ENCODE measurements at places on chromosomes 4 and X. TPM values are rescaled to one million over a fixed set of nuclear protein-coding genes. Genes with fewer than 3 reads are reported as not detected.

DNA sequence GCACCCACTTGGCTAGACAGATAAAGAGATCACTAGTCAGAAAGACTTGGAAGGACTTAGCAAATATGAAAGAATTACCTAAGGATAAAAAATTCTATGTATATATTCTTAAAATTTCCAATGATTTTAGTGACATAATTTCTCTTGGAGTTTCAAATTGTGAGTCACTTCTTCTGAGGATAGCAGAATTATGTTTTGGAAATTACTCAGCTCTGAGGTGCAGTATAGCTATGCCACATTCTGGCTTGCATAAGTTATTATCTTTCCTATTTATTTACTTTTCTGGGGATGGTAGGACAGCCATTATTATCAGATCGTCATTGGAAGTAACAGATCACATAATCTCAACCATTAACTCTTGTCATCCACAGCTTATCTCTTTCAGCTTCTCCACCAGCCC is 853.5 kb downstream of the TRIML1 start:
- no peak for DNase-seq

DNA sequence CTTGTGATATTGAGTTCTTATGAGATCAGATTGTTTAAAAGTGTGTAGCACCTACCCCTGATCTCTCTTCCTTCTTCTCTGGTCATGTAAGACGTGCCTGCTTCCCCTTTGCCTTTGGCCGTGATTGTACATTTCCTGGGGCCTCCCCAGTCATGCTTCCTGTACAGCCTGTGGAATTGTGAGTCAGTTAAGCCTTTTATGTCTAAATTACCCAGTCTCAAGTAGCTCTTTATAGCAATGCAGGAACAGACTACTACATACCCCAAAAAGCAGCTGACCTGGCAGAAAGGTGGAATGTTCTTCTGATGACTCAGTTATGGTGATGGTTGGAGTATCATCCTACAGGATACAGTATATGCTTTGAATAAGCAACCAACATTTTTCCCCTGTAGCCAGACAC is 11.4 kb upstream of the MCUB start:
- no peak for DNase-seq

DNA sequence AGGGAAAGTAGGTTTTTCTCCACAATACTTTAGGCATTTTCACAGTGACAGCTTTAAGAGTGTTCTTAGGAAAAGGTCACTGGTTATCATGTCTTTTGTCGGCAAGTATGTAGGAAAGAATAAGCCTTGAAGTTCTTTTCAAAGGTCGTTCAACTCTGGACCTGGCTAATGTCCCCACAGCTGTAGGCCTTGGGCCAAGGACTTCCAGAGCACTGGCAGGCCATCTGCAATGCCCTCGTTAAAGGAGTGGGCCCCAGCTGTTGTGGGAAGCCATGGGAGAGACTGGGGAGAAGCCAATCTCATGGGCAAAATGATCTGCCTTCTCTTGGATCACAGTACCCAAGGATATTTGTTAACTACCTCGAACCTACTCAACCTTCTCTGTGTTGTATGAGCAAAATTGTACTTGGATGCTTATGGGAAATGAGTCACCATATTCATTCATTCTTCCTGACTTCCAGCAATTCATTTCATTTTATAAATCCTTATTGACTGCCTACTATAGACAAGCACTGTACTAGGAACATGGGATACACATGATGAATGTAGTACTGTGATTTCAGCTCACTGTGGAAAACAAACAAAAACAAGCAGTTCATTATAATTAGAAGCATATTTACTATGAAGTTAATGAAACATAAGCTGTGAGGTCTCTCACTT is 141.1 kb upstream of the KIT start:
- DNase-seq: no peak

DNA sequence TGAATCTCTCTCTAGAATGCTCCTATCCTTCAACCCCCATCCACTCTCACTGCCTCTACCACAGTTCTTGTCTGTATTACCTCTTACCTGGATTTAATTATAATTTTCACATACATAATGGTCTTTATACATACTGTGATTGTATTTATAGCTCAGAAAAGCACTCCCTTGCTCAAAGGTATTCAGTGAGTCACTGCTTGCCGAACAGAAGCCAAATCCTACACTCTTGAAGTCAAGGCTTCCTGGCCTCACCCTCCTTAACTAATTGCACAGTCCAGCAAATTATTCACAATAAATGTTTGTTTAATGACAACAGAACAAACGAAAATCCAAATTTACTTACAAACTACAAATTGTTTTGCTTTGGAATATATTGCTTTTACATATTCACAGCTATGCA is 159.5 kb downstream of the KLHL13 start:
- DNase-seq: no peak

- DNase-seq: no peak
These were observed 12.5 kb upstream of the ASIC5 start for GRCh38 chr4:155878611-155879010.

- no peak for DNase-seq
These were observed 46.3 kb downstream of the ALPK1 start for GRCh38 chr4:112343330-112344080.

DNA sequence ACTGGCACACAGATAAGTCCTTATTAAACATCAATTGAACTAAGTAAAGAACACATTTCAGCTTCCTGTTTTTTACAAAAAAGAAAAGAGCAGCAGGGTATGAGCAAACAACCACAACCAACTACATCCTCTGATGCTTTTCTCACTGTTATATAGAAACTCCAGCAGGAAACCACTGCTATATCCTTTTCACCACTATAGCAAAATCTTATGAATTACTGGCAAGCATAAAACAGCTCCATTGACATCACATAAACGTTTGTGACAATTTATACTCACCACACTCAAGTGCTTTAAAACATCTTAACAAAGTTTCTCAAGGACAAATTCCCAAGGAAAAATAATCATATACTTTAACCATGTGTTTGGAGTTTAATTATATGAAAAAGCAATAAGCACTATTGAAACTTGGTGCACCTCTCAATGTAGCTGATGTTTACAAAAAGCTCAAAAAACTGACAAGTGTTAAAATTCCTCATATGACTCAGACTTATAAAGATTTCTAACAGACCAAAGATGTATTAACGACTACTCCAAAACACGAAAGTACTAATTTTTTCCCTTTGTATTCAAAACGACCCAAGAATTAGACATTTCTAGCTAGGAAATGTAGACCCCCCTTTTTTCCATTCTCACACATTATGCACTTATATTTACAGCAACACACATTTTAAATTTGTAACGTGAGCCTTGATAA is 12.9 kb downstream of the GPRIN3 start:
- DNase-seq: peak; percentile 47

DNA sequence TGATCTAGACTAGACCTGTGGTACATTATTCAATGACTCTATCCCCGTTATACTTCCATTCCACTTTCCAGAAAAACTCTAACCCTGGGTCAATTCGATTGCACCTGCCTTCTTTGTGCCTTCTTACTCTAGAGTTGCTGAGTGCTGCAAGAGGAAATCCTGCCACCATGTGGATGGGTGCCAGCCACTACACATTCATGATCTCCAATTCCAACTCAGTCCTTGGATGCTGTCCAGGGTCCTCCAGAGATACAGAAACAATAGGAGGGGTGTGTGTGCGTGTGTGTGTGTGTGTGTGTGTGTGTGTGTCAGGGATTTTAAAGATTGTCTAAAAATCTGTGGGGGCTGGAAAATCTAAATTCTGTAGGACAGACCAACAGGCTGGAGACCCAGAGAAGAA is 42.9 kb upstream of the INTS6L start:
- DNase-seq: peak; percentile 65

The GSX2 gene
- total RNA-seq: not detected

- peak; percentile 42 for DNase-seq
These were observed 2.5 kb upstream of the HTRA3 start for GRCh38 chr4:8267077-8267476.

DNA sequence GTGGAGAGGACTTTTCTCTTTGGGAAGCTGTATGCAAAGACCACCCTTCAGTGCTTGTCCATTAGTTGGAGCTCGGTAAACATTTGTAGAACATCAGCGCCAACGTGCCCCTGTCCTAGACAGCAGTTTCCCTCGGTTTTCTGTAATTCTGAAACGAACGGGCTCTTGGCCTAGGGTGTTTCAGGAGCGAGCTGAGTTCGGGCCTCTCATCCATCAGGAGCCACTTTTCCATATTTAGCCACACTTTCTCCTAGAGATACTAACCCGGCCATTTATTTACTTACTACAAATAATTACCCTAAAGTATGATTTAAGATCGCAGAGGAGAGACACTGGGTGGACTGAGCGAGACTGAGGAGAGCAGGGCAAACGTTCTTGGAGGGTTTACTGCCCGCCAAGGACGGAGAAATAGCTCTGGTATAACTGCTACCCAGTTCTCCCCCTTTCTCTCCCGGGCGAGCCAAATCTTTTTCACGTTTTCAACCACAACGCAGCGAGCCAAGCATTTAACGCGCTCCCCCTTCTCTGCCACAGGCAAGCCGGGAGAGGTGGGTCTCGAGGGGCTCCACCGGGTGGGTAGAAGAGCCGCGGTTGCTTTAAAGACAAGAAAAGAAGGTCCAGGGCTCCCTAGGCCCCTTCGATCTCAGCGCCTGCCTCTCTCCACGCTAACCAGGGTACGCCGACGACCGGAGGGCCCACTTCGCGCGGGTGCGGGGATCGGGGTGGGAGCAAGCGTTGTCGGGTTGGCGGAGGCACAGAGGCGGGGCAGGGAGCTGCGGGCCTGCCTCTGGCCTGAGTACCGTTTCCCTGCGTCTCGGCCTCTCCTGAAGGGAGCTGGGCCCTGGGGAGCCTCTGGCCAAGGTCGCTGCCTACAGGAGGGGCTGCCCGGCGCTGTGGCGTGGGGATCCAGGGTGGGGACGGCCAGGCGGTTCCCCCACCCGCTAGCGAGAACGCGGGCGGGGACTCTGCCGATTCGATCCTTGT is 10.8 kb upstream of the PITX2 start:
- DNase-seq: no peak

The PNMA3 gene
- 1.2 TPM for total RNA-seq

- DNase-seq: no peak
These were observed 20.1 kb upstream of the SLC34A2 start for GRCh38 chr4:25635501-25635900.

The SFRP2 gene
- total RNA-seq: not detected

DNA sequence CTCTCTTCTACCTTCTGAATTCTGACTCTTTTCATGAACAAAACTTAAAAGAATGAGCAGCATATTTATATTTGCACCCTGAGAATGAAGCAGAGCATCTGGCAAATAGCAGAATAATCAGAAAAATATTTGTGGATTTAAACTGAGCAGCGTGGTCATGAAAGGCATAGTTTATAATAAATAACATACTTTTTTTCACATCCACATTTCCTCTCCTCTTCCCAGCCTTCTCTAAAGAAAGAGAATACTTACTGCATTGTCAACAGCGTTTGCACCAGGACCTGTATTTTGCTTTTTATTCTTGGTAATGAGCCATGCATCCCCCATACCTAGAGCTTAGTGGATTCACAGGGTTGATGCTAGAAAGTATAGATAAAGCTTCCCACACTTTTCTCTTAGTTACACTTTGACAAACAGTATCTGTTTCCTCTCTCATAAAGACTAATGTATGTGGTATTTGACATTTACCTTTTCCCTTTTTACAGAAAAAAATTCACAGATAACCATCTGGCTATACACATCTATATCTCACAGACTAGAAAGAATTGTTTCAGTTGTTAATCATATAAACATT is 131.5 kb downstream of the PRSS12 start:
- DNase-seq: no peak

The NCAPG gene
- total RNA-seq: 93.5 TPM

The HAND2 gene
- total RNA-seq: not detected

DNA sequence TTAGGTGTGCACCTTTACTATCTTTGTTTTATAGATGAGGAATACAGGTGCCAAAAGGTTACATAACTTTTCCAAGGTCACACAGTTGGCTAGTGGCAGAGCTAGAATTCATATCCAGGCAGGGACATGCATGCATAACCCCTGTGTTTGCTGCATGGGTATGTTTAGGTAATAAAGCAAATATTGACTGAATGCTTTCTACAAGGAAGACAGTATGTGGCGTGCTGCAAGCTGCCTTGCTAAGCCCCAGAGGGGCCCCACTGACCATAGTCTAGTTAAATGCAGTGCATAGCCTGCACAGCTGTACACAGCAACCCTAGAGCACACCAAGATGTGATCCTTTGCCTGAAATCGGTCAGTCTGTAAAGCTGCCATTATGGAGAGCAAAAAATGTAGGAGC is 320.5 kb upstream of the IGFBP7 start:
- DNase-seq: no peak

DNA sequence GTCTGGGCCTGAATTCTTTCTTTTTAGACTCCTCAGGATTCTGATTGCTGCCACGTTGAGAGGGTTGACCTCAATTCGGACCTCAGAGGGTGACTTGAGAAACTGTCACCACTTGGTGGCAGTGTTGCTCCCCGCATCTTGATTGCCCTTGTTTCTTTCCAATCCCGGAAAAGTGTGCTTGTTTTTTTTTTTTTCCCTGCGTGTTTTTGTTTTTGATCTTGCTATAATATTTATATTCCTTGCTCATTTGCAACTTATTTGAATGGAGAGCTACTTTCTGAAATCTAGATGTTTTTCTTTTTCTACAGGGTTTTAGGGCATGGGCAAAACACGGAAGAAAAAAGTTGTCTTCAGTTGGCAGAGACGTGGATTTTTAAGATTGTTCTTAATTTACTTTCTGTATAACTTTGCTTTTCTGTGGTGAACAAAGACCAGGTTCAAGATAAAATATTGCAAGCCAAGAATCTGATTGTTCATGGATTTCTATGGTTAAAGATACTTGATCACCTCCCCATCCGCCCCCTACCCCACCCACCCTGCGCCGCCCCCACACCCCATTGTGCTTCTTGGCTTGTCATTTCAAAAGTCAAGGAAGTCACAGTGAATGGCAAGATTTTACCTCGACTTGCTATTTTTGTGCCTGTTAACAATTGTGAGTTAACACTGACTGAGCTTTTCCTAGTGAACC is 102.0 kb downstream of the PTTG2 start:
- peak; percentile 75 for DNase-seq

- no peak for DNase-seq
These were observed 33.5 kb downstream of the TMEM164 start for GRCh38 chrX:110036162-110037033.

GRCh38 chrX:123878252-123878721 is 18.4 kb downstream of the XIAP start:
- peak; percentile 27 for DNase-seq

The SCLT1 gene
- 37.7 TPM for total RNA-seq

- no peak for DNase-seq
These were observed 21.9 kb downstream of the AP1AR start for GRCh38 chr4:112253382-112254000.

The CFAP99 gene
- total RNA-seq: not detected

The CT55 gene
- not detected for total RNA-seq

DNA sequence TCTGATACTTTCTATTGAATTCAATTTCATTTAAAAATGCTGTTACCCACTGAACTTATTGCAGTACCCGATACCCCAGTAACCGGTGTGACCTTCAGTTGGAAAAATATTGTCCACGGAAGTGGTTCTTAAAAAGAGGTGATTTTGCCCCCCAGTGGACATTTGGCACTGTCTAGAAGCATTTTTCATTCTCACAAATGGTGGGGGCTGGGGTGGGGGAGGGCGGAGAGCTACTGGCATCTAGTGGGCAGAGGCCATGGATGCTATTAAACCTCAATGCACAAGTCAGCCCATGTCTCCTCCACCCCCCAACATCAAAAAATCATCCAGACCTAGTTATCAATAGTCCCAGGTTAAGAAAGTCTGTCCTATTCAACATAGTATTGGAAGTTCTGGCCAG is 19.6 kb upstream of the CHM start:
- DNase-seq: no peak
